ENCODE measurements at places on chromosomes 6 and 20.

DNA sequence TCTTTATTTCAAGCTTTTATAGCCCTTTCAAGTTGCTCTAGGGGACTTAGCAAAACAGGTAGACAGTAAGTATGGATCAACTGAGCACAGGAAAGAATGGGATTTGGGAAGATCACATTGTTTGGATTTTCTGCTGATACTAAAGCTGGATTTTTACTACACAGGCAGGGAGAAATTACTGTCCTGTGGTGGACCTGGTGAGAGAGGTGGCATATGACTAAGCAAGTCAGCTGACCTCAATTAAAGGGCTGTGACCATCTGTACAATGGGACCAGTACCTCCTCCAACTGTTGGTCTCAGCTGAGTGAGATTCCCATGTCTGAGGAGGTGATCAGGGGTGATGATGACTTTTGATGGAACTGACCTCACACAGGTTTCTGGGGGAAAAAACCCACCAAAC lies 28.0 kb downstream of the RREB1 start:
- DNase-seq = no peak

DNA sequence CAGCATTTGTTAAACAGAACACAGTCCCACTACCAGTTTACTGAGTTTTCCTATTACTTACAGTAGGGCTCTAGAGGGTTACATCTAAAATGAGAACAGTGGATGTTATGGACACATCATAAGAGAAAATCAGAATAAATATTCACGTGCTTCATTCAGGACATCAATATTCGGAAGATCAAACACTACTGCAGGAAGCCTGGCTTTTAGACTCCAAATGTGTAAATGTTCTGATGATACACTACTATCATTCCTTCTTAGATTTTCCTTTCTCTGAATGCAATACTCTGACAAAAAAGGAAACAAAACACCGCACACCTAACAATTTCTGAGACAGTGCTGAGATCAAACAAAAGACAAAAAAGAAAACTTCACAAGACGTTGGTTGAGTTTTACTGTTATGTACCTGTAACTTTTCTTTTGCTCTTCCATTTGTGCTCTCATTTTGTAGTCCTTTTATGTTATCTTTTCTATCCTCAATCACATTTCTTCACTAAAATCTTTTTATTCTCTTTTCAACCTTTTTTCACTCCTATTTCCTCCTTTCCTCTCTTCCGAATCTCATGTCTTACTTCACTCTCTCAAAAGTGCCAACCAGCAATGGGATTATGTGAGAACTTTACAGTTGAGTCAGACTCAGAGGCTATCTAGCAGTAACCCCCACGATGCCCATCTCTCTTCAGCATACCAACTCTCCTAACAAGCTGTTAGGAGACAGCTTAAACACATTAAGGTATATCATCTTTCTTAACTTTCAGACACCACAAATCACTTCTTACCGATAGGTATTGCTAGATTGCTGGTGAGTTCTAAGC lies 1.7 kb downstream of the FAM184A start:
- DNase-seq = no peak

DNA sequence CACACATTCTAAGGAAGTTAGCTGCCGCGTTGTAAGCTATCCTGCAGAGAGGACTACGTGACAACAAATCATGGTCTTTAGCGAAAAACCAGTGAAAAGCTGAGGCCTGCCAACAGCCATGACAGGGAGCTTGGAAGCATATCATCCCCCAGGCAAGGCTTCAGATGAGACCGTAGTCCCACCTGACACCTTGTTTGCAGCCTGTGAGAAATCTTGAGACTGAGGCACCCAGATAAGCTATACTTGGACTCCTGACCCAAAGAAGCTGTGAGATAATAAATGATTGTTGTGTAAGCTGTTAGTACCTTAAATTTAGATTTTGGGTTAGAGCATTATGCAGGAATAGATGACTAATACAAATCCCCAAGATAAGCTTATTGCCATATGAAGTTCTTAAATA lies 45.4 kb upstream of the SENP6 start:
- no peak for DNase-seq

DNA sequence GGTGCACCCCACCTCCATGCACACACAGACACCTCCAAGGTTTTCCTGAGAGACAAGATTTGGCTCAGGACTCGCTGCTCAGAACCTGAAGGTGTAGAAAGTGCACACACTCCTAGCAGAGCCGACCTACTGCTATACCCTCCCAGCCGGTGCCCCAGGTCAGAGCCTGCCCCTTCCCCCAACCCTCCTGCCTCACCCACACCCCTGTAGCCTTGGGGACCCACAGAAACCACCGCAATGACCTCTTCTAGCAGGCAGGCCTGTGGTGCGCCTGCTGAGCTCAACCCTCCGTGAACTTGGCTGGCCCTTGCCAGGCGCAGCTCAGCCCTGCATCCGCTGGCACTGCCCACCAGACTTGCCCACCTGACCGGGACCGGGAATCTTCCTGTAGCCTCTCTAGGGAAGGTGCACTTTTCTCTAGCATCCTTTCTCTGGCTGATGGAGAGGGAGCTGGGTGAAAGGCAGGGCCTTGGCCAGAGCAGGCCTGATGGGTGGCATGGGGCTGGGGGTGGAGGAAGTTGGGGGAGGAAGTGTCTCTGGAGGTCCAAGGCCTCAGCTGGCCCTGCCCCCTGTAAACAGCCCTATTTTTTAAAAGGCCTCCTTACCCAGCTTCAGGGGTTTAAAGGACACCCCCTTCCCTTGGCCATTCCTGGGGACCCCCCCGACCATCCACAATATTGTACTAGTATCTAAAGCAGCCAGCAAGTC lies 36.9 kb upstream of the SLCO4A1 start:
- DNase-seq = no peak

Measured in left hindlimb (tissue), 1 donor.